Stimulated activated naive CD8-positive, alpha-beta T cell treated with anti-CD3 and anti-CD28 coated beads, Interleukin-15, amount 100 ng/mL, for 72 hours (primary cell): ENCODE measurements at places on chromosomes 5 and 9.

DNA sequence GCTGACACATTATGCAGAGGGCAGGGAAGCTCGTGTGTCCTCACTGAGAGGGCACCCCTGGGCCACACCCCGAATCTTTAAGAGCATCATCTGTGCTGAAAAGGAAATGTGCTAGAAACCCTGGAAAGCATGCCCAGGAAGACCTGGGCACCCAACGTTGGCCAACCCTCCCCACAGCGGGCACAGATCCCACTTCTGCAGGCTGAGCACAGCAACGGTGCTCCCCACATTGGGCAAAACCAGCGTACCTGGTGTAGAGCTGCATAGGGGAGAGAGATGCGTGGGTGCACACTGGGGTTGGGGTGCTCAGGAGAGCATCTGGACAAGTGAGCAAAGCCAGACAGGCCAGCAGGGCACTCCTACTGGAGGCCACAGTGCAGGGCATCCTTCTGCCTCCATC is 32.6 kb downstream of the ROR2 start:
- no peak for DNase-seq

- DNase-seq = no peak
Measured at GRCh38 chr5:8813180-8813579, 732.7 kb downstream of the SEMA5A start.

- no peak for DNase-seq
Measured at GRCh38 chr9:86175743-86176456, 76.5 kb upstream of the GOLM1 start.

GRCh38 chr5:80951366-80951765 is 8.8 kb upstream of the RASGRF2 start:
- DNase-seq = no peak

DNA sequence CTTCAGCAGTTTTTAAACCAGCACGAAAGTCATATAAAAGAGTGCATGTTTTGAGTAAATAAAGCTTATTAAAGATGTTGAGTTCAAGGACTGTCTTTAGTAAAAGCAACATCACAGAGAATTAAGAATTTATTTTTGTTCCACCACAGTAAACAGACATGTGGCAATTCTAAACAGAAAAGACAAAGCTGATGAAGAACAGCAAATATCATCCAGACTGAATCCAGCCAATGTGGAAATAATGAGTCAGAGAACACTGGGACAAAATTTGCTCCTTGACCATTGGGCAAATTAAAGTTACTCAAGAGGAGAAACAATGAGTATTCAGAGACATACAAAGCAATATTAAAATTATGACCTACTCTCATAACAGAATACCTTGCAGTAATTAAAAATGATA is 28.8 kb downstream of the OR2K2 start:
- DNase-seq = no peak

DNA sequence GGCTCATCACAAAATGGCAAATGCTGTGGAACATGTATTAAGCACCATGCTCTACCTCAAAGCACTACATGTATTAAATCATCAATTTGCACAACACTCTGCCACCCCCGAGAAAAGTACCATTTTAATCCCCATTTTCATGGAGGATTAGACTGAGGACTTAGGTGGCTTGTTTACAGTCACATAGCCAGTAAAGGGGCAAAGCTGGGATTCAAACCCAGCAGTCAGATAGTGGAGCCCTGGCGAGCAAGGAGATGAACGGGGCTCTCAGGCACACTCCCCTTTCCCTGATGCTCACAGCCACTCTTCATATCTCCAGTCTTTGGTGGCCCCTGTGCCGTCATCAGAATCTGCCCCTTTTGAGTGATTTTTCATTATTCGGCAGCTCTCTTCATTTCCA is 262.9 kb downstream of the DIRAS2 start:
- no peak for DNase-seq

GRCh38 chr5:179974946-179975712 is 67.4 kb upstream of the TBC1D9B start:
- peak; percentile 15 for DNase-seq

GRCh38 chr5:179370490-179371120 is 25.3 kb upstream of the ADAMTS2 start:
- DNase-seq = no peak

DNA sequence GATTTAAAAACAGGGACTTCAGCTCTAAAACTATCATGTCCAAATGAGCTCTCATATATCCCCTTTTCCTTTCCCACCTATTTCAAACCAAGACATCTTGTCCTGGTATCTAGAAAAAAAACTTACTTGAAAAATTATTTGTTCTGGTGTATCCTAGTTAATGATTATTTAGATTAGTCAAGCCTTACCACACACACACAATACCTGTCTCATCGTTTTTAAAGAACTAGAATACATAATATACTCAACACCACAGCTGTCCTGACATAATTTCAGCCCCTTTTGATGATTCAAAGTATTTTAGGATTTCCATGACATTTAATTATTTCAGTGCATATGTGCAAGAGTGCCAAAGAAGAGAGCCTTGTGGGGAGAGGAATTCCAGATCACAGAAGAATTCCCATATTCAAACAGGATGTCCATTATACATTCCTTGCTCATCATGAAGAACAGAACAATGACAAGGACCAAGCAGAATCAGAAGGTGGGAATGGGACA is 233.7 kb downstream of the SMARCA2 start:
- DNase-seq = no peak

- DNase-seq = no peak
Measured at GRCh38 chr5:90263102-90263820, 146.3 kb downstream of the CETN3 start.

DNA sequence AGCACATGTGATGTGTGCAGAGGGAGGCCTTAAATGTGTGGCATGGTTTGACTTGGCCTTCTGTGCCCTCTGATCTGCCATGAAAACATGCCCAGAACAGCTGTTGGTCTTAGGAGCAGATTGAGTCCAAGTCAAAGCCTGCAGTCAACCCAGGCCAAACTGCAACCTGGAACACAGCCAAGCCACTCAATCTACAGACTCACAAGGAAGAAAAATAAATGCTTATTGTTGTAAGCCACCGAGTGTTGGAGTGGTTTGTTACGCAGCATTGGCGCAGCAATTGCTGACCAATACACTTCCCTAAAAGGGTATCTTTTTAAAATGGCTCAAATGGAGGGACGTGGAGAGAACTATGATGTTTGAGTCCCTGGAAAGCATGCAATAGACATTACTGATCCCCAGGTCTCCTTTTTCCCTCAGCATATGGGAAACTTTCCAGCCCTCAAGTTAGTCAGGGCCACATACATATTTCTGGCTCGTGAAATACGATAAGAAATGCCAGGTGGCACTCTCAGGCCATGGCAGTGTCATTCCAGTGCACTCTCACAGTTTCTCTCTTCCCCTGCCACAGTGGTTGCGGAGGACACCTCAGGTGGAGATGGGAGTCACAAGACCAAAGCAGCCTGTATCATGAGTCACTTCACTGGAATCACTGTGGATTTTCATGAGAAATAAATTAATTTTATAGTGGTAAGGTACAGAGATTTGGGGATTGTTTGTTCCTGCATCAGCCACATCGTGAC is 168.0 kb upstream of the ZNF618 start:
- no peak for DNase-seq

GRCh38 chr9:131394464-131395156 is 724 bp downstream of the PRRC2B start:
- peak; percentile 78 for DNase-seq

DNA sequence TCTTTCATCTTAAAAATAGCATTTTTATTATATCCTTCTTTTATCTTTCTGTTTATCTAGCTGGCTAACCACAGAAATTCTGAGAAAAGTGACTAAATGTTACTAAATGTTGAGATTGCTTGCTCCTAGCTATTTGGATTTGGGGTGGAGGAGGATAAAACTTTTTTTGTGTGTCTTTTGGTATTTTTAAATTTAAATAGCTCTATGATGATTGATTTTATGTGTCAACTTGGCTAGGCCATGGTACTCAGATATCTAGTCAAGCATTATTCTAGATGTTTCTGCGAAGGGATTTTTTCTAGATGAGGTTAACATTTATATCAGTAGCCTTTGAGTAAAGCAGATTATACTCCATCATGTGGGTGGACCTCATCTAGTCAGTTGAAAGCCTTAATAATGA is 75.0 kb downstream of the GCNT1 start:
- no peak for DNase-seq

DNA sequence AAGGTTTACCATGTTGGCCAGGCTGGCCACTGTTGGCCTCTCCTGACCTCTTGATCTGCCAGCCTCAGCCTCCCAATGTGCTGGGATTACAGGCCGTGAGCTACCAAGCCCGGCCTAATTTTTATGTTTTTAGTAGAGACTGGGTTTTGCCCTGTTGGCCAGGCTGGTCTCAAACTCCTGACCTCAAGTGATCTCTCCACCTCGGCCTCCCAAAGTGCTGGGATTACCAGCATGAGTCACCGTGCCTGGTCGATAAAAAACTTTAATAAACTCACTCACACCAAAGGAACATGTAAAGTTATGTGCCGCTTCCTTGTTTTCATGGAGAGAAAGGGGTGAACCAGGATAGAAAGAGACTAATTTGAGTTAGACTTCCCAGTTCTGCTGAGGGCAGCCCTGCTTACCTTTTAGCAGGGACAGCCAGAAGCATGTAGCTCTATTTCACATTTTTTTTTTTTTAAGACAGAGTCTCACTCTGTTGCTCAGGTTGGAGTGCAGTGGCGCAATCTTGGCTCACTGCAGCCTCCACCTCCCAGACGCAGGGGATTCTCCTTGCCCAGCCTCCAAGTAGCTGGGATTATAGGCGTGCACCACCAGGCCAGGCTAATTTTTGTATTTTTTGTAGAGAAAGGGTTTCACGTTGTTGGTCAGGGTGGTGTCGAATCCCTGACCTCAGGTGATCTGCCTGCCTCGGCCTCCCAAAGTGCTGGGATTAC is 11.4 kb upstream of the HAUS6 start:
- DNase-seq = no peak

DNA sequence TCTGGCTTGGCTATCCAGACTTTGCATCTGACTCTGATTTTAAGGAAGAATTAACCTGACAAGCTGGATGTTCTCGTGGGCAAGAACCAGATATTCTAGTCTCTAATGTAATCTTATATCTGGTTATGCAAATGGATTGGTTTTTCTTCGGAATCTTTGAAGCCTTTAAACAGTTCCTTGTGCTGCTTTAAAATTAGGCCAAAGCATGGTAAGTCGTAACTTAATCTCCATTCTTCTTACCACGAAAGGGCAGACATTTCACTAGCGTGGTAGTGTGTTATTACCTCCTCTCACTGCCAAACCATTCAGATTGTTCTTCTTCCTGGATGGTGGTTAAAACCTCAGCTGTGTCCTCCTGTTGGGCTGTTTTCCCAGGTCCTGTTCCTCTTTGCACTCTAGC is 34.1 kb upstream of the TTC23L start:
- no peak for DNase-seq

DNA sequence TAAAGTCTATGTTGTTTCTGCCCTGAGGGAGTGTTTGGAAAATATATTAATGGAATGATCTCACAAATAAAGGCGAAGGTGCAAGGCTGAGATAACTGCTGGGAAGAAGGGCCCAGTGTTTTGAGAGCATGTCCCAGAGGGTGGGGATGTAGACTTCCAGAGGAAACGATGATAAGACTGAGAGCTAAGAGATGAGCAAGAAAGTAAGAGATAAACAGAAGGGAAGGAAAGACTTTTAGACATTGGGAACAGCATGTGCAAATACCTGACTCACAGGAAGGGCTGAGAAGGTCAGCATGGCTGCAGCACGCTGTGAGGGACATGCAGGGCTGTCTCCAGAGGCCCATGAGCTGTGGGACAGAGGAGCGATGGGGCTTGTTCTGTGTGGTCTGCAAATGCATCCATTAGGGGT is 19.9 kb upstream of the ADRB2 start:
- DNase-seq = no peak

- peak; percentile 75 for DNase-seq
Measured at GRCh38 chr5:134555890-134556311, 30.4 kb downstream of the JADE2 start.

- no peak for DNase-seq
Measured at GRCh38 chr9:126942399-126942798, 27.8 kb downstream of the RALGPS1 start.
